A549 treated with RU486 at 1 μM for 4 hours (cell line): ENCODE measurements at places on chromosomes 6 and 20. TPM values are rescaled to one million over a fixed set of nuclear protein-coding genes. Genes with fewer than 3 reads are reported as not detected.

The EYA2 gene
- total RNA-seq = 2.2 to 3.0 TPM (median 2.9 TPM) in 5 replicates

The CYP21A2 gene
- not detected in 5 replicates for total RNA-seq

The FOXA2 gene
- total RNA-seq = 12.9 to 20.9 TPM (median 19.3 TPM) in 5 replicates

The POLR3F gene
- 12.6 to 26.1 TPM (median 15.4 TPM) in 5 replicates for total RNA-seq

The HTR1E gene
- not detected in 5 replicates for total RNA-seq

The BHLHE23 gene
- not detected in 5 replicates for total RNA-seq

The SULF2 gene
- 20.7 to 25.8 TPM (median 21.3 TPM) in 5 replicates for total RNA-seq
